CD4-positive, CD25-positive, alpha-beta regulatory T cell (primary cell): ENCODE measurements at places on chromosomes 5 and 9.
A peak's percentile ranks its signal among the peaks of the same experiment; 100 is the strongest.

GRCh38 chr5:91052977-91053740 is 330.0 kb downstream of the ARRDC3 start:
- no peak for DNase-seq

- no peak for DNase-seq
Measured at GRCh38 chr9:85577353-85577952, 164.3 kb downstream of the AGTPBP1 start.

DNA sequence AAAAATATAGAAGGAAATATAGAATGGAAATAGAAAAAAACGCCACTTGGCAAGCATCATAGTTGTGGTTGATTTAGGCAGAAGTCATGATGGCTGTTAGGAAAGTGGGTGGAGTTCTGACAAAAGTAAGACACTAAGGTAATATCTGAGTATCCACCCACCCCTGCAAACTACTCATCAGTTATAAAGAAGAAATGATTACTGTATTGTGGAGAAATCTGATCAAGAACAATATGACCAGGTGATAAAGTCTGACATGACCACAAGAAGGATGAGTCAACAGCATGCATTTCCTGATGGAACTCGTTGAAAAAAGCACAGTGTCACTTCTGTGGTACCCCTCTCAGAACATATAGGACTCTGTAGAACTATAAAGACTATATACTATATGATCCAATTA is 343.4 kb upstream of the PAPPA start:
- DNase-seq = no peak

DNA sequence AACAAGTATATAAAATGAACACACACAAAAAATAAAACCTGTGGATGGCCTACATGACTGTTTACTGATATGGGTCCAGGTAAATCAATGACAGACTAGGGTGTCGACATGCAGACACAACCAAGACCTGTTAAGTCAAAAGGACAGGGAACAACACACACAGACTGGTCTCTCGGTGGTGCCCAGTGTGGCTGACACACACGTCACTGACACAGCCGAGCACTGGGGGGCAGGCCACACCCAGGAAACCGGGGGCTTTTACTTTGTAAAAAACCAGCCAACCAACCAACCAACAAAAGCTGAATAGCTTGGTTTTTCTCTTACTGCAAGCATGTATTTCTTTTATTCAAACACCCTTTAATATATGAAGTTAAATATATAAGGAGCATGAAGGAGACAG is 5.0 kb downstream of the FAM163B start:
- no peak for DNase-seq

GRCh38 chr5:111003623-111004022 is 67.9 kb upstream of the TSLP start:
- DNase-seq = no peak

GRCh38 chr5:126794157-126794828 is 17.4 kb downstream of the LMNB1 start:
- no peak for DNase-seq

DNA sequence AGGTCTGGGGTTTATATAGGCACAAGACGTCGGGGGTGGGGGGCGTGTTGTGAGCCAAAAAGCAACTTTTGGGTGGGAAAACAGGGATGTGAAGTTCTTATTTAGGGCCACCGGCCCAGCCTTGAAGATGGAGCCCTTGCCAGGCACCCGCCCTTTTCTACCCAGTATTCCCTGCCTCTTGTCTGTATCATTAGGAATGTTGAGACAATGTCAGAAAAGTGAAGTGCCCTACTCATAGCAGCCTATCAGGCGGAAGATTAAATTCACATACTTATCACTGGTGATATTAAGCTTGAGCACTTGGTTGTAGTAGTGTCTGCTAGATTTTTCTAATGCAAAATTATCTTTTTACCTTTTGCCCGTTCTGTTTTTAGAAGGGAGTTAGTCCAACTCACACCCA is 293.5 kb downstream of the CDH10 start:
- no peak for DNase-seq

DNA sequence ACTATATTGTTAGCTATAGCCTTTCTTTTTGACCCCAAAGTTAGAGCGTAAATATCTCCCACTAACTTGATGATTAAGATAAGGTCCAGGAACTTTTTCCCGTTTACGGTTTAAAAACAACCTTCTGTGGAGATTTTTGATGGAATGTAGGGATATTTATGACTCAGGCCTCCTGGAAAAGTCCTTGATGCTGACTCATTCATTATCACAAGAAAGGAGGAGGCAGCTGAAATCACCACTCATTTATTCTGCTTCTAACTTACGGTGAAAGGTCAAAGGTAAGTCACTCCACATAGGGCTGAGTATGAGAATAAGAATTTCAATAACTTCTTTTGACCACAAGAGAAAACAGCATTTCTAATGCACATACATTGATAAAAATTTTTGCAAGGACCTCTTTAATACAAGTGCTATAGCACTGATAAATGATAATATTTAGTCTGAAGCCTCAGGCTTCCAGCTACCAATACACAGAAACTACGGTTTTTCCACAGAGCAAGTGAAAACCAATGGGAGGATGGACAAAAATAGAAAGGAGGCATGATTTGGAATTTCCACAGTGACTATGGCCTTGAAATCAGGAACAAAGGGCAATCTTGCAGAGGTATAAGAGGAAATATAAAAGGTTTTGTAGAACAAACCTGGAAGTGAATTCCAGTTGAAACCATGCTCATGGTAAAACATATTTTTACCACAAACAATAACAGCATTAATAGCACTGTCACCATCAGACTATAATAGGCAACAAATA is 146.5 kb downstream of the PPP2R2B start:
- no peak for DNase-seq

DNA sequence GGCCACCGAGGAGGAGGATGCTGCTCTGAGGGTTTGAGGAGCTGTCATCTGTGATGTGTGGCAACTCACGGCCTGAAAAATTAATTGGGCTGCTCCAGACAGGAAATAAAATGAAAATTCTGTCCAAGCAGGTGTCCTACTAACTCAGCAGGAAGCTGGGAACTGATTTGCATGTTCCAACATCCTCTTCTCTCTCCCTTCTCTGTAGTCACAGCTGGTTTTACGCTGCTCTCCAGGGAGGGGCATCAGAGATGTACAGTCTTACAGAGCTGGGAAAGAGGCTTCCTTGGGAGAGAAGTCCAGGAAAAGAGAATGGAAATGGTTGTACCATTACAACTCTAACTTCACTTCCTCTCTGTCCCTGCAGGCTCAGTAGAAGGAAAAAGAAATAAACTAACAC is 24.2 kb upstream of the SIL1 start:
- no peak for DNase-seq

DNA sequence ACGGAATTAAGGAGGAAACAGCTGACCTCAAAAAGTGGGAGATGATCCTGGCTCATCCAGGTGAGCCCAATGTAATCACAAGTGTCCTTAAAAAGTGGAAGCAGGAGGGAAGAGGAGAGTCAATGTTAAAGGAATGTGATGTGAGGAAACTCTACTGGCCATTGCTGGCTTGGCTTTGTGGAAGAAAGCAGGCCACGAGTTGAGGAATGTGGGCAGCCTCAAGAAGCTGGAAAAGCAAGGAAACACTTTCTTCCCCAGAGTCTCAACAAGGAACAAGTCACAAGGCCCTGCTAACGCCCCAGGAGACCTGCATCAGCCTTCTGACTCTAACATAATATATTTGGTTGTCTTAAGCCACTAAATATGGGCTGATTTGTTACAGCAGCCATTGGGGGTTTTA is 252.8 kb downstream of the PSAT1 start:
- no peak for DNase-seq

DNA sequence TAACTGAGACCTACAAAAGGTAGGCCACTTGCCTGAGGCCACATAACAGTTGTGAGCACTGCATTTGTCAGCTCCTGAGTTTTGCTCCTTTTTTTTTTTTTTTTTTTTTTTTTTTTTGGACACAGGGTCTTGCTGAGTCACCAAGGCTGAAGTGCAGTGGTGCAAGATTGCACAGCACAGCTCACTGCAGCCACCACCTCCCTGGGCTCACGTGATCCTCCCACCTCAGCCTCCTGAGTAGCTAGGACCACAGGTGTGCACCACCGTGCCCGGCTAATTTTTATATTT is 37.1 kb downstream of the LAMC3 start:
- no peak for DNase-seq

GRCh38 chr5:645421-645820 is 33.3 kb downstream of the CEP72 start:
- DNase-seq = no peak

DNA sequence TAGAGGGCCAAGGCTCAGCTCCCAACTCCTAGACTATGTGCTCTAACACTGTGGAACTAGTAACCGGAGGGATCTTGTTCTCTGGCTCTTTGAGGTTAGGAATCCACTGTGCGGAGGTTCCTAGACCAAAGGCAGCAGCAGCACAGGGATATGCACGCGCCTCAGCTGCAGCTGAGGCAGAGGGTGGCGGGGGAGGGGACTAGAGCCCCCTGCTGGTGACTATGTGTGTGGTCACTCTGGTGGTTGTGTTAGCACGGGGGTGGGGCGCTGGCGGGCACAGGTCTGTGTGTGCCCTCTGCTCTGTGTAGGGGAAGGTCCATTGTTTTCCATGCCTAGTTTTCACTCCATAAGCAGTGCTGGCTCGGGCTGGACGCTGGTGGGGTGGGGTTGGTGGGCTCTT is 458.0 kb upstream of the IZUMO3 start:
- DNase-seq = no peak

DNA sequence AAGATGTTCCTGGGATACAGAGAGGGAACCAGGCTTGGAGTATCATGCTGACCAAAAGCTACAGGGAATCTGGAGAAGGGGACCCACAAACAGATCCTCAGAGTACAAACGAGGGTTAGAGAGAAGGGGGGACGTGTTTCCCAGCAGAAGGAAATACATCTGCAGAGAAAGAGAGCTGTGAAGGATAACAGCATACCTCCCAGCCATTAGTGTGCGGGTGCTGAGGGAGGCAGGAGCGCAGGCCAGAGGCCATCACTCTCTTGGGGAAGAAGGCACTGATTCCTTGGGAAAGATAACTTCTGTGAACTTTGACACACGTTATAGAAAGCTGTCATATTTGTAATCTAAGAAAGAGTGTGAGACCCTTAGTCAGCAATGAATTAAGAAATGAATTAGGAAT is 96.9 kb downstream of the KCNN2 start:
- no peak for DNase-seq

GRCh38 chr9:131017067-131017466 is 8.1 kb downstream of the LAMC3 start:
- no peak for DNase-seq

GRCh38 chr9:121783111-121783510 is 131.7 kb downstream of the DAB2IP start:
- no peak for DNase-seq

DNA sequence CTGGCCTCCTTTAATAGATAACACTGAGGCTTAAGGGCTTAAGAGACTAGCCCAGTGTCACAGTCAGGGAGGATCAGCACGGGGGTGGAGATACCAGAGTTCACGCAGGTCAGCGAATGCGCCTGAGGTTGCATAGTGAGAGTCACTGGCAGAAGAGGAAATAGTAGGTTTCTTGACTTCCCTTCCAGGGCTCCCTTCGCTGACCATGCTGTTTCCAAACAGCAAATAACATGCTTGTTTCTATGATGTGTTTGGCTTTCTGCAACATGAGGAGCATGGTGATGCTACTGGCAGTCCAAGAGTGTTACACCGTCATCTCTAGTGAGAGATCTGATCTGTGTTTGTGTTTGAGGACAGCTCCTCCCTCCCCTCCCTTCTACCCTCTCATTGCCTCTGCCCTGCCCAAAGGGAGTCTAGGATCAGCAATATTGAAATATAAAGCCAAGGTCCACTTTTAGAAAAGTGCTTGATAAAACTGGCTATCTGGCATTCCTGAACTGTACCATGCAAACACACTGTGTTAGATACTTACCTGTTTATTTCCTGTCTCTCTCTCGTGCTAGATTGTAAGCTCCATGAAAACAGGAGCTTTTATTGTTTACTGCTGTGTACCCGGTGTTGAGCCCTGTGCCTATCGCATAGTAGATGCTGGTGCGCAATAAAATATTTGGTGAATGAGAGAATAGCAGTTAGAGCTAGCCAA is 12.3 kb downstream of the TLE4 start:
- DNase-seq = peak; percentile 36

GRCh38 chr9:71249729-71250317 is 128.4 kb upstream of the TRPM3 start:
- DNase-seq = no peak

DNA sequence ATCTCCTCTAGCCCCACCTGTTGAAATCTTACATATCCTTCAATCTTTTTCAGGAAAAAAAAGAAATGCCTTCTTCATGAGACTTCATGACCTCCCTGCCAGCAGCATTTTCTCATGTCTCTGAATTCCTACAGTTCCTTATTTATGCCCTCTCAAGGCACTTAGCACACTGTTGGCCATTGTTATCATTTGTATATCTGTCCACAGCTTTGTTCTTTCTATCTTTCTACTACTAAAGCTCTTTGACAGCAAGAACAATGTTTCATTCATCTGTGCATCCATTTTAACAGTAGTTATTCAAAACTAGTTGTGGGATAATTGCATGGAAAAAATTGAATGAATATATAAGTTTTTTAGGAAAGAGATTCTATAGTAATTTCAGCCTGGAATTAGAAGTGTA is 20.9 kb upstream of the GZMA start:
- DNase-seq = no peak

DNA sequence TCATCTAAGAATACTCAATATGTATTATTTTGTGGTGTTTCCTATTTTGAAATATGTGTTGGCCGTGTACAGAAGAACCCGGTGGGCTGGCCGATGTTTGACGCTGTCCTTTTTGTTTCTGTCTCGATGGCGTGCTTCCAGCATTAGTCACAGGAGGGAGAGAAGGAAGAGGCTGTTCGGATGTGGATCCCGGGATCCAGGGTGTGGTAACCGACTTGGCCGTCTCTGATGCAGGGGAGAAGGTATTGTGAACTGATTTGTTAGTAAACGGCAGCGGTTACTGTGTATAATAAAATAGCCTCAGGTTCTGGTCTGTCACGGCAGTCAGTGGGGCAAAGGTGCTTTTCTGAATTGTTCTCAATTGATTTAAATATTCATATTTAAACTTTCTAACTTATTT is 275.0 kb downstream of the ARHGEF28 start:
- no peak for DNase-seq

DNA sequence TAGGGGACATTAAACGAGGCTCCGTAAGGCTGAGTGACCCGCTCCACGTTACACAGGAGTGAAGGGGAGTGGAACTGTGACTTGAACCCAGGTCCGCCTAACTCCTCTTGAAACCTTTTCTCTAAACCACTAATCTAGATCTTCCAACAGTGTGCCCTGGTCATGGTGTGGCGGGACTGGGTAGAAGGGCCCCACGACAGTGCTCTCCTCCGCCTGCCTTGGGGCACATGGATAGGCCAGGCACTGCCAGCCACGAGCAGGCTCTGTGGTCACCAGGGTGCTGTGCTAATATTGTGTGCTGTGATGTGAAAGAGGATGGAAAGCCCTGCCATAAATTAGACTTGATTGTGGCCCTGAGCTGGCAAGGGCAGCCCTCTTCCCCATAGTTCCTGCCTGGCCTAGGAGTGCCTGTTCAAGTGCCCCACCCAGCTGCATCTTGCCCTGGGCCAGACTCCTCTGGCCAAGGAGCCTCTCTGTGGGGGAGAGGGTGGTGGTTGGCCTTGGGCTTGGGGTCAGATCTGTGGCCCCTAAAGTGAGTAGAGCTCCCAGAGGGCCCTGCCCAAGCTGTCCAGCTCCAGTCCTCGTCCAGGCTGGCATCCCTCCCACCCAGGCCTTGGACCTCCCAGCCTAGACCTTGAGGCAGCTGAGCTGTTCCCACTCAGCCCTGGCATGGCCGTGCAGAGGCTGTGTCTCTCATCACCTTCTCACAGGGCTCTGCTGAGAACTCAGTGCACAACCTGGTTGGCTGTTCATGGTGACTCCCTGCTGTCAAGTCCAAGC is 67.8 kb upstream of the TBC1D2 start:
- DNase-seq = no peak

- peak; percentile 55 for DNase-seq
Measured at GRCh38 chr9:21078702-21079101, 960 bp upstream of the IFNB1 start.
